SW 1271 (cell line): ENCODE measurements at places on chromosomes 5 and 9.

- no peak for DNase-seq
Observed at GRCh38 chr5:172113036-172113435, 75.0 kb downstream of the STK10 start.

DNA sequence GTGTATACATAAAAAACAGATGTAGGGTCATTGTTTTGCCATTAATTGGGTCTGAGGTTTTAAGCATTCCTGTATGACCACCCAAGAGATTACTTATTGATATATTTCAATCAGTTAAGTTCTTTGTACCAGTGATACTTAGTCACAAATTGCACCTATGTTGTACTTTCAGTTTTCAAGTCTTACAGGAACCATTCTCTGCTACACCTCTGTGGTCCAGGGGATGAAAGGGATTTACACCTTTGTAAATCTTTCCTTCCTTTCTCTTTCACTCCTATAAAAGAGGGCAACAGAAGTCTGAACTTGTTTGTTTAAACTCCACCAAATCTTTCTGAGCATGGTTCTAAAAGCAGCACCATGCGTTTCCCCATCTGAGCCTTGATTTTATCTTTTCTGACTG, 86.1 kb downstream of the DEPDC1B start:
- no peak for DNase-seq

GRCh38 chr9:123335986-123336329, 20.0 kb upstream of the CRB2 start:
- DNase-seq, result no peak

DNA sequence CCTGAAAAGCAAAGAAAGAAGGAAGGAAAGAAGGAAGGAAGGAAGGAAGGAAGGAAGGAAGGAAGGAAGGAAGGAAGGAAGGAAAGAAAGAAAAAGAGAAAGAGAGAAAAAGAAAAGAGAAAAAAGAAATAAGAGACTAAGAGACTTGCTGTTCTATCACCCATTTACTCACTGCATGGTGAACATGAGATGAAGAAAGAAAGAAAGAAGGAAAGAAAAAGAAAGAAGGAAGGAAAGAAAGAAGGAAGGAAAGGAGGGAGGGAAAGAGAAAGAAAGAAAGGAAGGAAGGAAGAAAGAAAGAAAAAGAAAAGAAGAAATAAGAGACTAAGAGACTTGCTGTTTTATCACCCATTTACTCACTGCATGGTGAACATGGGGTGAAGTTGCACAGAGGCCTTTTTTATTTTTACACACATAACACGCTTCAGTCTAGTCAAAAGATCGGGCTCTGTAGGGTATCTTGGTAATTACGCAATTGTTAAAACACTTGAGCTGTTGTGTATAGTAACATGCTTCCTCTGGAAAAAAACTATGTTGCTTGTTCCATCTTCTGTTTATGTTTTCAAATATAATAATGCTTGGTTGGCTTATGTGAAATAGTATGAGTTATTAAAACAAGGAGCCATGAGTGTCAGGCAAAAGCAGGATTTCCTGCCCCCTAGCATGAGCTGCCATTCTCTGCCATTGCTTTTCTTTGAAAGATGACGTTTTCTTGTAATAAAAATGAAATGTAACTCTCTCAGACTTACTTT, 119.3 kb upstream of the ZNF608 start:
- DNase-seq, result no peak

- no peak for DNase-seq
Observed at GRCh38 chr5:158549311-158549710, 550.4 kb downstream of the EBF1 start.

GRCh38 chr9:104009826-104010225, 84.3 kb upstream of the SMC2 start:
- DNase-seq, result no peak

GRCh38 chr9:116941266-116941665, 254.2 kb downstream of the TRIM32 start:
- no peak for DNase-seq

DNA sequence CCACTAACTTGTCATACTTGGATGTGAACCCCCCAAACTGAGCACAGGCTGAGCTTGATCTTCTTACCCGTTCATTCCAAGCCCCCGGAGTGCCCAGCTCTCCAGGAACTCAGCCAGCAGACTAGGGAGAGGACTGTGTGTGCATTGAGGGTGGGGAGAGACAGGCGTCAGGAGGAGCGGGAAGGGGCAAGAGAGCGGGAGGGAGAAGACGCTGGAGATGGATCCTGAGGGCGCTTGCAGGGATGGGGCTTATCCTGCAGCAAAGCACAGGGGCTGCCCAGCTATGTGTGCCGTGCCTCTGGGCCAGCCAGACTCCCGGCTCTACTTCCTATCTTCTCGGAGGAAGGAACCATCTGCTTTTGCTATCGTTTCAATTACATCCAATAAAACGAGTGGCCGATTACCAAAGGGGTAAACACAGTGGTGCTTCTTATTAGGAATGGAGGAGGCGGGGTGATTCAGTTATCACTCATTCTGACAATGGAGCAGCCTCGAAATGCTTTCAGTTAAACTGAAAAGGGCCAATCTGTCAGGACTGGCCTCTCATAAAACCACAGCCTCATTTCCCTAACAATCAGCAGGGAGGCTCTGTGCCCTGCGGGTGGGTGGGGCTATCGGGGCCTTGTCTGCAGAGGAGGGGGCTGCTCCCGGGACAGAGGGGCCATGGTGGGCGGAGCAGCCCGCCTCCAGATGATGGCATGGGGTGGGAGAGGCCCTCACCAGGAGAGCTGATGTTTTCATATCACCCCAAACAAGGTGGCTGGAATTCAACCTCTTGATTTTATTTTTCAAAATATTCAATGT, 168.2 kb downstream of the DAB2IP start:
- DNase-seq, result no peak

DNA sequence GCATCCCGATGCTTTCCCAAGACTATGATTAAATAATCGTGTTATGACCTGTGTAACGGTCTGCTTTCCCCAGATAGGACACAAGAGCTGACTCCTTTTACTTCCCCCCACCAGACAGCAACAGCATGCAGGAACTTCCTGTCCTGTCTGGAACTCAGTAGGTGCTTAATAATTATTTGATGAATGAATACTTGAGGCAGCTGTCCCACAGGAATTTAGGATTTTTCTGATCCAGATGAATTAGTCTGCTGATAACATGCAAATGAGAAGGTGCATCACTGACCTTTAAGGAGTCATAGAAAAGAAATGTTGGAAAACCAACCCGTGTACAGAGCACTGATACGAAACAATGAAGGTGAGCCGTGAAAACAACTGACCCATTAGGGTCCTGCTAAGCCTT, 12.2 kb downstream of the RNF130 start:
- no peak for DNase-seq

- DNase-seq, result no peak
Observed at GRCh38 chr9:96051423-96051822, 175.9 kb downstream of the ERCC6L2 start.

DNA sequence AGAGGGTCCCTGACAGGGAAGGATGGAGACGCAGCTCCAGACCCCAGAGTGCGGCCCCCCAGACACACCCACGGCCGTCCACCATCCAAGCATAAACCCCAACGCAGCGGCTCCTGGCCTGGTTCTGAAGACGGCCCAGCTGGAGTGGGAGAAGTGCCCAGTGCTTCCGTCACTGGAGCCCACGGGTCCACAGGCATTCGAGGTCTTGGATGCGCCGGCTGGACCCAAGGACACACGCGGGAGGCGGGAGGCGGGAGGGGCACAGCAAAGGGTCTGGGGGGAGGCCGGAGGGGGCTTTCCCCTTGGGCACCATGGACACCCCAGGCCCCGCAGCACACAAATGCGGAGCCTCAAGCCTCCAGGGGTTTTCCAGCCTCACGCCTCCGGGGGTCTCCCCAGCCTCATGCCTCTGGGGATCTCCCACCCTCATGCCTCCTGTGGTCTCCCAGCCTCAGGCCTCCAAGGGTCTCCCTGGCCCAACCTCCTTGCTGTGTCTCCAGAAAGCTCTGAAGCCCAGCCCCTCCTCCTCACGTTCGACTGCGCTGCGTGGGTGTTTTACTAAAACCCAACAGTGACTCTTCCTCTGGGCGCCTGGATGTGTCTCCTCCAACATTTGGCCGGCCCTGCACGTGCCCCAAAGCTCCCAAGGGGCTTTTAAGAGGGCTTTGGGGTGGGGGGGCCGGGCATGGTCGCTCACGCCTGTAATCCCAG, 15.2 kb downstream of the EXD3 start:
- no peak for DNase-seq
